ENCODE measurements at places on chromosomes 12 and 14. TPM values are rescaled to one million over a fixed set of nuclear protein-coding genes. Genes with fewer than 3 reads are reported as not detected.

Gene PYGL
- total RNA-seq: 0.50 TPM

Gene CEBPE
- total RNA-seq: 0.21 TPM

Gene TRHDE
- not detected for total RNA-seq

Gene WSCD2
- not detected for total RNA-seq

Gene TMPRSS12
- not detected for total RNA-seq

Gene FAM222A
- 0.55 TPM for total RNA-seq

Gene BIN2
- total RNA-seq: 104 TPM

Gene RPS6KA5
- 30.3 TPM for total RNA-seq

Gene APOF
- total RNA-seq: not detected

Gene KRT71
- total RNA-seq: not detected

Gene TROAP
- total RNA-seq: 77.9 TPM

Gene PLCZ1
- not detected for total RNA-seq

Gene CIT
- 52.1 TPM for total RNA-seq

Gene GPRC5D
- not detected for total RNA-seq

Gene UNC79
- total RNA-seq: 0.05 TPM

Gene FAM90A1
- 1.3 TPM for total RNA-seq

Gene HOXC9
- not detected for total RNA-seq

Gene CCDC177
- not detected for total RNA-seq

Gene RASAL1
- 13.4 TPM for total RNA-seq

Gene BHLHE41
- total RNA-seq: not detected

Gene ZFHX2
- total RNA-seq: 1.9 TPM

Gene AICDA
- total RNA-seq: not detected

Gene VWF
- total RNA-seq: 0.02 TPM

Gene OVCH1
- not detected for total RNA-seq

Gene PPP1R1A
- not detected for total RNA-seq

Gene DLGAP5
- 58.2 TPM for total RNA-seq

Gene GTF2A1
- 52.3 TPM for total RNA-seq

Gene GARIN6
- total RNA-seq: not detected

Gene C12orf50
- total RNA-seq: 0.36 TPM

Gene ABCD2
- 10.0 TPM for total RNA-seq

Gene SLC6A15
- total RNA-seq: 0.30 TPM

Gene OR4E2
- total RNA-seq: not detected

Gene PRICKLE1
- not detected for total RNA-seq

Gene KRT78
- total RNA-seq: not detected

Gene BICD1
- 14.3 TPM for total RNA-seq

Gene MYBPC1
- total RNA-seq: not detected

Gene NUAK1
- total RNA-seq: 0.14 TPM

Gene PIANP
- total RNA-seq: 0.76 TPM

All from activated T-cell treated with anti-CD3 and anti-CD28 coated beads, Interleukin-2, amount 50 U/mL, for 72 hours (primary cell).